ENCODE measurements at places on chromosomes 3 and 15.
A peak's percentile ranks its signal among the peaks of the same experiment; 100 is the strongest.

DNA sequence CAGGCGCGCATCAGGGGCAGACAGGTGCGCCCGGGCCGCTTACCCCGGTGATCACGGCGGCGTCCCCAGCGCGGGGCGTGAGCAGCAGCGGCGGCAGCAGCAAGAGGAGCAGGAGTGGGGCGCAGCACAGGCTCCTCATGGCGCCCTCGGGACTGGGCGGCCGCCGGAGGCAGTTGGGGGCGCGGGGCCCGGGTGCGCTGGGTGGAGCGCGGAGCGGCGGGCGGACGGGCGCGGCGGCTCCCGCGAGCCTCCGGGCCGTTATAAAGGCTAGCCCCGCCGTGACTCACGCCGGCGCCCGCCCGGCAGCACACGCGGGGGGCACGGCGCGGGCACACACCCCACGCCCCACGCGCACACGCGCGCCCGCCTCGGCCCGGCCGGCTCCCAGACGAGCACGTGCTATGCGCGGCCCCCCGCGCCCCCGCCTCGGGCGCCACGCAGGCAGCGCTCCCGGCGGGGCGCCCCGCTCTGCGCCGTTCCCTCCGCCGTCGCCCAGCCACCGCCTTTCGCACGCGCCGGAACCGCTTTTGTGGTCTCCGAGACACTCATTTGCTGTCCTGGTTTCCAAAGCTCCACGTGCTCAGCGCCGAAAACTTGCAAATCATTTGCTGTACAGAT is at the start of gene PROK2:
Gene PROK2 (minus strand): TSS at position 235 of the 618 bp plus-strand sequence. CDS start 96 bp downstream, at position 139.
- DNase-seq = no peak

GRCh38 chr15:31733424-31733823 is 296.9 kb upstream of the CHRNA7 start:
- DNase-seq = no peak

- no peak for DNase-seq
These were observed 24.5 kb downstream of the TMEM266 start for GRCh38 chr15:76084256-76084655.

DNA sequence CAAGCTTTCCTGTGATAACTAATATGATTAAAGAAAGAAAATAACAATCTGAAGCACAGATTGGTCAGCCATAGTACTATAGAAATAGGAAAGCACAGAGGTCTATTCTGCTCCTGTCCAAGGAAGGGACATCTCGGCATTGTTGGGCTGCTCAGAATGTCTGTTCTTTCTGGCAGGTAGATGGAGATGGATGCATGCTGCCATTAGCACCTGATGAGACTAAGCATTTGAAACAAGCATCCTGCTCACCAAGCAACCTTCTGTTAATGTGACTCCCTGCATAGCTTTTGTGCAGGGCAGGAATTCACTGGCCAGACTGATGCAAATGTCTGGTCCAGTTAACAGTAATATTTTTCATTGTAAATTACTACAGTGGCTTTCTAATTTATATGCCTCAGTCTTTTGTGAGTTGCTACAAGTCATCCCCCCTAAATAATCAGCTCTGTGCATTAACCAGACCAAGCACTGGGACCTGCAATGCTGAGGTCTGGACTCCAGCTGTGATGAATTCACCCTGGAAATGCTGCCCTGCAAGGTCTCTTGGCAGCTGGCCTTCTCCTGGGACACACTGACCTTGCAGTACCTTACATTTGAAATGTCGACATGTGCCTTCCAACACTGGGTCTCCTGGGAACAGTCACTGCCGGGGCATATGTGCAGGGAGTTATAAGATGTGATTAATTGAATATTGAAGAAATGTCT is 1123.7 kb downstream of the IGSF11 start:
- DNase-seq = no peak

- no peak for DNase-seq
These were observed 27.3 kb downstream of the SERP1 start for GRCh38 chr3:150519026-150519425.

DNA sequence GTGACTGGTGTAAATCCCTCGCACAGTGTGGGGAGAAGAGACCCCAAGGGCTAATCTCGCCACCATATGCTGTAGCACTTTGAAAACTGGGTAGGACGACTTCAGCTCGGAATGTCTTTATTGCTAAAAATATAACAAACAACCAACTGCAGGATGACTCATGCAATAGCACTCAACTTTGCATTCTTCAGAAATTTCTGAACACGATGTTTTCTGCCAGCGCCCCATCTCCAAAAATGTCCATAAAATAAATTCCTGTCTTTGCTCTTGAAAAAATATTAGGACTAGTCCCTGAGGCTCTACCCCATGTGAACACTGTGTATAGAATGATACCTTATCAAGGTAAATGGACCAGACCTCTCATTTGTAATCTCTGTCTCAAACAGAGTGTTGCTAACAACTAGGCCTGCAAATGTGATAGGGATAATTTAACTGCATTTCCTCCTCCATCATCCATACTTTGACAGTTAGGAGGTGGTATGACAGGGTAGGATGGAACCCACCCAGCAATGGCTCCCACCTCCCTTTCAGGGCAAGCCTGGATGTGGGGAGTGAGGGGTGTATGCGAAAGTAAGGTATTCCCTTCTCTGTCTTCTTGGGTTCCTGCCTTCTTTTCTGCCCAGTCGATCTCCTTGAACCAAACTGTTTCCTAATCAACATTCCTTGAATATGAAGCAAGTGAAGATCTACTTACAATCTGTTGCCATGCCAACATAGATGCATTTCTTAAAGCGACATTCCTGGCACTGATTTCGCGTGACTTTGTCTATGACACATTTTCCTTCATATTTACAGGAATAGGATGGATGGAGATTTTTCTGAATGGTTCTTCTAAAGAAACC is 201.1 kb downstream of the NR1D2 start:
- DNase-seq = no peak

DNA sequence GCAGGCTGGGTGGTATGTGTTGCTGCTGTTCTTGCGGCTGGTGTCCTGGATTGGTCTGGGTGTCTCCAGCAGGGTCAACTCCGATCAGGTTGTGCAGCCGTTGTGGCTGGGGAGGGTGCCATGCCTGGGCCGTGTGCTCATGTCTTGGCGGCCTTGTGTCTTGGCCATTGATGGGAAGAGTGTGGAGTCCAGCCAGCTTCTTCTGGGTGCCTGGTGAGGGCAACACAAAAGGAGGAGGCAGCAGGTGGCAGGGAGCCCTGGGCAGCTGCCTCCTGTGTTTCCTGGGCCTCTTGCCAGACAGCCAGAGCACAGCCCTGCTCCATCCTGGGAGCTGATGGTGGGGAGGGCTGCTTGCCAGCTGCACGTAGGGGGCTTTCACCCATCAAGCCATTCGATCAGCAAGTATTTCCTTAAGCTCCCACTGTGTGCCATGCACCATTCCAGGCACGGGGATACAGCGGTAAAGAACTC is 4.3 kb downstream of the CHAC1 start:
- peak; percentile 50 for DNase-seq

GRCh38 chr3:113205481-113205880 is 5.9 kb upstream of the BOC start:
- peak; percentile 47 for DNase-seq

DNA sequence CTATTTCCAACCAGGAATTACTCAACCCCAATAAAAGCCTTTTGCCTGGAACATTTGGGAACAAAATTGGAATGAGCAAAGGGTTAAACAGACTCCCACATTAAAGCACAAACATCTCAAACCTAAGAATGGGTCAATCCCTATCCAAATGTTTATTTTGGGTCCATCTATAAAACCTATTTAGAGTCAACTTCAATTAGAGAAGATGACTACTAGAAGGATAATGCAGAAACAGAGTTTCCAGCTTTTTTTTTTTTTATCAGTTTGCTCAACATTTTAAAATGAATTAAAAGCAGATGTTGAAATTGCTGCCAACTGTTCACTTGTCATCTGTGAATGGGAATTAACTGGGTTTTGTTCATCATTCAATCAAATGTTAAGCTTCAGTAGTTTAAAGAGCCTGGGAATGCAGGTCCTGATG is 4.1 kb upstream of the TBC1D23 start:
- no peak for DNase-seq

GRCh38 chr3:166283840-166284239 is 446.6 kb upstream of the BCHE start:
- DNase-seq = no peak

DNA sequence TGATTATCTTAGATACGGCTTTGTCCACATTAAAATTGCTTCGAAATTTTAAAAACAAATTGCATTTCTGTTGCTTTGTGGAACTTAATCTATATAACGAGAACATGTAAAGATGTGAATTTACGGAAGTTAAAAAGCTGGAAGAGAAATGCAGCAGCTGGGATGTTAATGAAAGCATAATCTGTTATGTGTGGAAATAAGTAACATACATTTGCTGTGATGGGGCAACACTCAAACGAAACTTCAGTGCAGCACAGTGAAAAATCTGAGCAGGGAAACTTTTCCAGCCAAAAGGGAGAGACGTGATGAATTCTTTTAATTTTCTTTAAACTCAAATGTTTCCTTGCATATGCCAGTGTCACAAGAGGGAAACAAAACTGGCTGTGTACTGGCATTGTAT is 276.7 kb upstream of the LMCD1 start:
- DNase-seq = no peak

- no peak for DNase-seq
These were observed 74.7 kb downstream of the DCUN1D1 start for GRCh38 chr3:182905623-182906022.

DNA sequence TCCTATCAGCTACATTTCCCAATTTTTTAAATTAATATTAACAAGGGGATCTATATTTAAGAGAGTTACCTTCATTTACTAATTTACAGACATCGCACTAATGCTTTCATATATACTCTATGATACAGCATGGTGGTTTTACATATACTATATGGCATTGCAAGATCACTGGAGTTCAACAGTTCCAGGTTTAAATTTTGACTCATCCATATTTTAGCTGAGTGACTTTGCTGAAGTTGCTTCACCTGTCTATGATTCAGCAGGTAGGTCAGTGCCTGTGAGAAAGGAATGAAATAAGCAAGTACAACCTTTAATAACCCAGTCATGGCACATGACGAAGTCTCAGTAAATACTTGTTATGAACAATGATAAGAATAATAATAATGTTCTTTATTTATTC is 211.1 kb downstream of the P3H2 start:
- DNase-seq = no peak

DNA sequence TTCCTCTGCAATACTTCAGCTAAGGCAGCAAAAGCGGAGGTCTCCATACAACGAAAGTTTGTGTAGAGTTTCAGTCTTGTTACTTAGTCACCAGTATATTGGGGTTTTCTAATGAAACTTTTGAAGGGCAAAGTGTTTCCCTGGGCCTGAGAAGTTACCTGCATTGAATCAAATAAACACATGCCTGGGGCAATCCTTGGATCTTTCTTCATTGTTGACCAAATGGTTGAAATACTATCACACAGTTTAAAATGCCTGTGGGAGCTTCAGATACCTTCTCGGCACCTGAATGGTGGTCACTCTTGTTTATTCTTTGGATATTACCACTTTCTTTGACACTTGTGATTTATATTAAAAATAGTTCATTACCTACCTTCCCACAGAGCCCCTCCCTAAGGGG is 988 bp upstream of the CHSY1 start:
- no peak for DNase-seq

GRCh38 chr3:41258239-41258800 is 59.0 kb downstream of the CTNNB1 start:
- no peak for DNase-seq

GRCh38 chr15:41464889-41465580 is 28.6 kb upstream of the ITPKA start:
- no peak for DNase-seq

DNA sequence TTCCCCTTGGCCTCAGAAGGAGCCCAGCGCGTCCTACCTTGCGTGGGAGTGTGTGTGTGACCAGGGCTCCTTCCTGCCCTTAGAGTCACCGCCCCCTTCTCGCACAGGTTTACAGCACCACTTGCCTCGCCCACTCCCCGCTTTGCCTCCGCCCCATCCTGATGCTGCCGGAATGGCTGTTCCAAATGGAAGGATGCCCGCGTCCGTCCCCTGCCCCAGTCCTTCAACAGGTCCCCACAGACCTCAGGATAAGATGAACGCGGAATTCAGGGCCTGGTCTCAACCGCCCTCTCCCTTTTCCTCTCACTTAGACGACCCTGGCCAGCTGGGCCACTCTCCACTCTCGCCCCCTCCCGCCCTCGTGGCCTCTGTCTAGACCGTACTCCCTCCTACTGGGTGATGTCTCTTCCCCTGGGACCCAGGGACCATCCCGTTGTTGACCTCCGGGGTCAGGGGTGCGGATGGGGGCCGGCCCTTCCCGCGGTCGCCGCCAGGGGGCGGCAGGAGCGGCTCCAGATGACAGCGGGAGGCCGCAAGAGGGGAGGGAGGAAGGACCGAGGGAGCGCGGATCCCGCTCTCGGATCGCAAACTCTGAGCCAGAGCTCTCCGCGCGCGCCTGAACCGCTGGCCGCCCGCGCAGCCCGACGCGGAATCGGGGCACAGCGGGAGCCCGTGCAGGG is at the start of gene THSD4:
Gene THSD4 (plus strand): TSS at position 585 of the 680 bp plus-strand sequence.
- peak; percentile 68 for DNase-seq

DNA sequence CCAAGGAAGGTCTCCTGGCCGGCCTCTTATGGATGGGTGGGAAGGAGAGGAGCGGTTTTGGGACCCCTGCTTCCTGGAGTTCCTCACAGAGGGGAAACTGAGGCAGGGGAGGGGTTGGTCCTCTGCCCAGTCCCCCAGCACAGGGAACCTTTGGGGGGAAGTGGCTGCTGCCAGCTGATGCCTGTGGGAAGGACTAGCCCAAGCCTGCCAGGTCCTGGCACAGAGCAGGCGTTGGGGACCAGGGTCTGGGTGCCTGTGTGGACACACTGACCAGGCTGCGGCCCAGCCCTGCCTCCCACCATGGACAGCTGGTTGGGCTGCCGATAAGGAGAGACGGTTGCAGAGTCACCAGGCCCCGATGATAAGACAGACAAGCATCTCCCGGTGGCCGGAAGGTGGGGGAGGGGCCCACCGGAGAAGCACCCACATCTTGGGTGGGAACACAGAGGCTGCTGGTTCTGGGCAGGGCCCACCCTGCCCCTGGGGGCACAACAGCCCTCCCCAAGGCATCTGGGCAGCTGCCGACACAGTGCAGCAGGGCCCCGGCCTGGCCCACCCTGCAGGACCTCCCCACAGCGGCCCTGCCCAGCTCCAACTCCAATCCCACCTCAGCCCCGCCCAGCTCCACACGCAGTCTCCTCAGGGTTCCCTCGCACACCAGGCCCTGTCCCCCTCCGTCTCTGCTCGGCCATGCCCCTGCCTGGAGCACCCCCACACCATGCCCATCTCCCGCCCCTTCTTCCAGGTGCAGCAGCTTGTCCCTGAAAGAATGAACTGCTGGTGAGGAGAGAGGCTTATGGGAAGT is 50.7 kb downstream of the DNAJB8 start:
- no peak for DNase-seq

- DNase-seq = no peak
These were observed 25.7 kb downstream of the TGFBR2 start for GRCh38 chr3:30632065-30632464.

- DNase-seq = no peak
These were observed 27.9 kb downstream of the EIF1B start for GRCh38 chr3:40337136-40338108.

Data from NCI-H1105 (cell line).